Activated T-helper 1 cell treated with anti-CD3 and anti-CD28 coated beads, Interleukin-12 subunit alpha, Interleukin-12 subunit beta, Interleukin-2, Interleukin-4 antibody, amounts not matched to agents 30 ng/mL and 10 ng/mL and 1 ng/mL, durations not matched to agents 14 hours and 24 hours and 36 hours (primary cell): ENCODE measurements at places on chromosomes 6 and 20. TPM values are rescaled to one million over a fixed set of nuclear protein-coding genes. Genes with fewer than 3 reads are reported as not detected.

DNA sequence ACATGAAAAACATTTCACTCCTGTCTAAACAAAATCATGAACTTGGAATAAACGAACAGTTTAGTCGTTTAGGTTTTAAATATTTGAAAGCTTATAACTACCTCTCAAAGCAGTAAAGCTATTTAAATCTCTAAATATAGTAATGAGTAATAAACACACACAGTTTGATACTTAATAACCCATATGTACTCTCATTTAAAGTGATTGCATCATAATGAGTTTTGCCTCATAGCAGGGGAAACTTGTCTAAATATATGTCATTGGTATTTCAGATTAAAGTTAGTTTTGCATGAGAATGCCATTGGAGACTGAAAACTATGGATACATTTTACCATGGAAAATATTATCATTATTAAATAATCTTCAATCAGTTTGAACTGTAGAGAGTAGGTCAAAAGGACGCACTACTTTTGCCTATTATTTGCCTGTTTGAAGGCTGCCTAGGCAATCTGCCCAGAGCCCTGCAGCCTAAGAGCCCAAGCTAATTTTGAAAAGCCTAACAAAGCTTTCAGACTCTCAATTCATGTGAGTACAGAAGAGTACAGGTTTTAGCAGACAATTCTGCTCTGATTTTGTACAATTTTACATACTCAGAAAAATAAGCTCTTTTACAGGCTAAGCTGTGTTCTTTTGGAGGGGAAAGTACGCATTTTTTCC lies 632.8 kb downstream of the HACE1 start:
- H3K36me3 ChIP-seq: no peaks in the 10 kb centered on the region
- no peak overlapping the region for H3K27ac ChIP-seq
- H3K27me3 ChIP-seq: no peaks in the 10 kb centered on the region
- H3K4me1 ChIP-seq: no peaks in the 10 kb centered on the region
- H3K4me3 ChIP-seq: no peak overlapping the region

DNA sequence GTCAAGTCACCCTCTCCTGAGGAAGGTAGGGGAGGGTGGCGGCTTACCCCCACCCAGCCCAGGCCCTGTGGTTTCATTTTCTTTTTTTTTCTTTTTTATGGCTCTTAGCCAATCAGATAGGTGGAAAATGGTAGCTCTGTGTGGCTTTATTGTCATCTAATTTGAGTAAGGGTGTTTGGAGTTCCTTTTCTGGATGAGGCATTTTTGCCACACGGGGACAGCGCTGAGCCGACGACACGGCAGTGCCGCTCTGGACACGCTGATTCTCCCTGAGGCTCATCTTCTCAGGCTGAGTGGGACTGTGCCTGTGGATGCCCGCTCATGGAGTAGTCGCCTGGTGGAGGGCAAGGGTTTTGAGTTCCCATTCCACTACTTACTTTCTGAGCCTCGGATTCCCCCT lies 37.6 kb upstream of the ANGPT4 start:
- peaks cover 26% of the 10 kb centered on the region for H3K27me3 ChIP-seq
- H3K4me3 ChIP-seq: no peak overlapping the region
- H3K36me3 ChIP-seq: no peaks in the 10 kb centered on the region
- no peak overlapping the region for H3K27ac ChIP-seq

The EEF1A2 gene
- total RNA-seq: 0.80 and 1.1 TPM in 2 replicates

The EDN1 gene
- 0.12 and 0.36 TPM in 2 replicates for total RNA-seq

The XKR7 gene
- not detected in 2 replicates for total RNA-seq

- no peaks in the 10 kb centered on the region for H3K4me1 ChIP-seq
- H3K36me3 ChIP-seq: no peaks in the 10 kb centered on the region
- H3K27ac ChIP-seq: no peak overlapping the region
These were observed 198.6 kb upstream of the CDH4 start for GRCh38 chr20:61053487-61053886.

GRCh38 chr20:1661542-1662299 lies 4.1 kb upstream of the SIRPG start:
- peak overlapping the region; percentile 40 for H3K4me3 ChIP-seq
- peaks cover 98% of the 10 kb centered on the region for H3K4me1 ChIP-seq
- no peak for DNase-seq
- no peaks in the 10 kb centered on the region for H3K27me3 ChIP-seq
